ENCODE measurements at places on chromosomes 5 and 9. TPM values are rescaled to one million over a fixed set of nuclear protein-coding genes. Genes with fewer than 3 reads are reported as not detected.

- no peak for DNase-seq
Observed at GRCh38 chr5:99037668-99038067, 108.9 kb upstream of the CHD1 start.

DNA sequence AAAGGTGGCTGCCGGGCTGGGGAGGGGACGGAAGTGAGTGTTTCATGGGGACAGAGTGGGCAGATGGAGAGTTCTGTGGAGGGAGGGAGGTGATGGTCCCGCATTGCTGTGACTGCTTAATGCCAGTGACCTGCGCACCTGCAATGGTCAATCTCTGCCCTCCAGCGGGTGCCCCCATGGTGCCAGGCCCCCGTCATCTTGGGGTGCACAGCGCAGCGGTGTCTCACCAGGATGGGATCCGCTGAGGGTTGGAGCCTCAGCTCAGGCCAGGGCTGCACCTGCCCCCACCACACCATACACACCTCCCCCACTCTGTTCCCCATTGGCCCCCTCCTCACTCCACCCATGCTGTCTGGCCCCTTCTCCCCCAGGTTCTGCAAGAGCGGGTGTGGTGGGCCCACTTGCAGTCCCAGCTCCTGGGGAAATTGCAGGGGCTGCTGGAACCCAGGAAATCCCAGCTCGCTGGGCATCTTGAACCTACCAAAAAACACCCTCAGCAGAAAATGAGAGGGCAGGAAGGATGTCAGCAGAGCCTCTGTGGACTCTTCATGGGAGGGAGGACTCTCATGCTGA lies 12.1 kb upstream of the CAMSAP1 start:
- DNase-seq, result no peak

The LECT2 gene
- not detected for total RNA-seq

The MLANA gene
- 3,120 TPM for total RNA-seq

The FCN1 gene
- total RNA-seq, result not detected

All from SK-MEL-5 (cell line).